ENCODE measurements at places on chromosomes 1 and 21.

DNA sequence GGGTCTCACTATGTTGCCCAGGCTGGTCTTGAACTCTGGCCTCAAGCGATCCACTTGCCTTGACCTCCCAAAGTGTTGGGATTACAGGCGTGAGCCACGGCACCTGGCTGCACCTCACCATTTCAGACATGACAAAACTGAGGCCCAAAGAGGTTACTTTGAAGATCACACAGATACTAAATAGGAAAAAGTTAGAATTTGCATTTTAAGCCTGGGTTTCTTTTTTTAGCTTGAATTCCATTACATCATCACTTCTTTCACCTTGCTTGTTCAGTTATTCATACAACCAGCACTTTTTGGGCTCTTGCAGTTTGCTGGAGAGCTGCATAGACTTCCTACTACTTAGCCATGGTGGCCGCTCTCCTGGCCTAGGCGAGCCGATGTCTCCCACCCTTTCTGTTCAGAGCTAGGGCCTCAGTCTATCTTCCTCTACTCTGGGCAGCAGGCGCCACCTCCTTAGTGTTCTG, 16.3 kb upstream of the CD2 start:
- DNase-seq, result no peak

- DNase-seq, result no peak
Measured at GRCh38 chr1:94272388-94272787, 35.0 kb upstream of the ARHGAP29 start.

DNA sequence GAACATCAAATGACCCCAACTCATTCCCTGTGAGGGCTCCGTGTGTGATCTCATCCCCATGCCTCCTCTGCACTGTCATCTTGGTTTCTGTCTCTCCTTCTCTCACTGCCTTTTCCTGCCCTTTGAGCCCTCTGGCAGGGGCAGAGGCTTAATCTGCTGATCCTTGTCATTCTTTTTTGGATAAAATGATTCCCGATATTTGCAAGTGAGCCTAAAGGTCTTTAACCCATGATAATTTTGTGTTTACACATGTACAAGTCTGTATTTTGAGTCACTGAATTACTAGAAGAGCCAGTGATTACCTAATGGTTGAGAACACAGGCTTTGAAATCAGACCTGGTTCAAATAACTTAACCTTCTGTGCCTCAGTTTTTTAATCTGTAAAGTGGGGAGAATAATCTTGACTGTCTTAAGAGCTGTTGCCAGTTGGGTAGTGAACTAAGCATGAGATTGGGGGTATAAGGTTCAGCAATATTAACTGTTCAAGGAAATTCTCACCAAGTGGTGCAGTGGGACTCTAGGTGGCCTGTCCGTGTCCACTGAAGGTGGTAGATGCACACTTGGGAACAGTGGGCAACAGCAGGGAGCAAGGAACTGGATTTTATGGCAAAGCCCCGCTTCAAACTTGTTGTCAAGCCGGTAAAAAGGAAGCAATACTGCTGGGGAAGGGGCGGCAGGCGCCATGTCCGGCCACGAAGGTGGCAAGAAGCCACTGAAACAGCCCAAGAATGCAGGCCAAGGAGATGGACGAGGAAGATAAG, 1.6 kb downstream of the ECHDC2 start:
- no peak for DNase-seq

- no peak for DNase-seq
Measured at GRCh38 chr1:212718499-212718898, 18.9 kb upstream of the BATF3 start.

DNA sequence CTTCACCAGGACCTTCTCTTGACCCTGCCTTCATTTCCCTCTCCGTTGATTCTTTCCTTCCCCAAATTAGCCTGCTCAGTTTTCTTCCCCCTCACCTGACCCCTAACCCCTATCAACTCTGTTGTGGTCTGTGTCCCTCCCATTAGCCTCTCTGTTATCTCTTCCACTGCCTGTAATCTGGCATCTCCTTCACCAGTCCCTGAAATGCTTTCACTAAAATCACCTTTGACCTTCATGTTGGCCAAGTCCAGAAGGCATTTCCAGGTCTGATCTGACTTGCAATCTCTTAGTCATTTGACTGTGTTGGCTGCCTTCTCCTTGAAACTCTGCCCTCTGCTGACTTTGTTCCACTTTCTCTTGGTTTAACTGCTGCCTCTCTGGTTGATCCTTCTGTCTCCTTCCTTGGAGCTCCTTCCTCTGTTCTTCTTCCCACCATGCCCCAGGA, 28.2 kb downstream of the ATP8B2 start:
- DNase-seq, result no peak

Measured in NCI-H748 treated with DMSO at 0.1 percent for 48 hours (cell line).